Left ventricle myocardium inferior (tissue), 1 donor: ENCODE measurements at places on chromosomes 5 and 9. TPM values are rescaled to one million over a fixed set of nuclear protein-coding genes. Genes with fewer than 3 reads are reported as not detected.

The GALNT12 gene
- 0.55 TPM for total RNA-seq

The IFNA13 gene
- total RNA-seq, result not detected

The MAP1B gene
- total RNA-seq, result 73.2 TPM

The TMEM174 gene
- total RNA-seq, result not detected

The OBP2B gene
- total RNA-seq, result not detected

The PSD2 gene
- total RNA-seq, result not detected

The DPM2 gene
- 14.0 TPM for total RNA-seq

The SHOC1 gene
- not detected for total RNA-seq

The GPX8 gene
- total RNA-seq, result 9.8 TPM

The EDIL3 gene
- total RNA-seq, result 3.5 TPM

The SPATA6L gene
- total RNA-seq, result 0.96 TPM

DNA sequence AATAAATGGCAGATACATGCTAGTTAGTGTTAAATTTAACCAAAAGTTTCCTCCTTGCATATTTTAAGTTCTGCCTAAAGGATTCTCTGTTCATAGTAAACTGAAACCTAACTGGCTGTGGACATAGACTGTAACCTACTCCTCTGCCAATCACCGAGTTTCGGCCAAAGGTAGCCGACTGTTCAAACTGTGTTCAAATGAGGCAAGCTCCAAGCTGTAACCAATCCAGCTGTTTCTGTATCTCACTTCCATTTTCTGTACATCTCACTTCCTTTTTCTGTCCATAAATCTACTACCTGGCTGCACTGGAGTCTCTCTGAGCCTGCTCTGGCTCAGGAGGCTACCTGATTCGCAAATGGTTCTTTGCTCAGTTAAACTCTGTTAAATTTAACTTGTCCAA is 44.1 kb downstream of the KCNV2 start:
- H3K36me3 ChIP-seq, result no peaks in the 10 kb centered on the region
- H3K4me3 ChIP-seq, result no peak overlapping the region
- no peaks in the 10 kb centered on the region for H3K4me1 ChIP-seq
- DNase-seq, result no peak

DNA sequence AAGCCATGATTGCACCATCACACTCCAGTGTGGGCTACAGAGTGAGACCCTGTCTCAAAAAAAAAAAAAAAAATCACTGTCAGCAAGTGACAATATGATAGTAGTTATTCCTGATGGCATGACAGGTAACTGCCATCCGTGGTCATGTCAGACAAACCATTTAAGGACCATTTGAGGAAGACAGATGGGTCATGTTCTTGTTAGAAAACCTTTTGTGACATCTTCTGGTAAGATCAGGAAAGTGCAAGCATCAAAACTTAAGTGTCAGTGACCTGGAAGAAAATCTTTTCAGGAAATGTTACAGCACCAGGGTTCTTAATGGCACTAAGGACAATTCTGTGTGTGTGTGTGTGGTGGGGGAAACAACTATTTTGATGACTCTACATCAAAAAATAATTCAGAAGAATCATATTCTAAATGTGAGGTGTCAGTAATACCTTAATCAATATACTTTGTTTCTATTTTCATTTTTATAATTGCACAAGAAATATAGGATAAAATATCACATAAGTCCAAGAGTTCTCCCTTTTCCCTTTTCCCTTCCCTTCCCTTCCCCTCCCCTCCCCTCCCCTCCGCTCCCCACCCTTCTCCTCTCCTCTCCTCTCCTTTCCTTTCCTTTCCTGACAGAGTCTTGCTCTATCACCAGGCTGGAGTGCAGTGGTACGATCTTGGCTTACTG is 17.8 kb downstream of the SLC38A9 start:
- peaks cover 29% of the 10 kb centered on the region for H3K4me1 ChIP-seq
- peaks cover 4% of the 10 kb centered on the region for H3K36me3 ChIP-seq
- H3K4me3 ChIP-seq, result no peak overlapping the region
- DNase-seq, result no peak
- H3K27me3 ChIP-seq, result no peaks in the 10 kb centered on the region

DNA sequence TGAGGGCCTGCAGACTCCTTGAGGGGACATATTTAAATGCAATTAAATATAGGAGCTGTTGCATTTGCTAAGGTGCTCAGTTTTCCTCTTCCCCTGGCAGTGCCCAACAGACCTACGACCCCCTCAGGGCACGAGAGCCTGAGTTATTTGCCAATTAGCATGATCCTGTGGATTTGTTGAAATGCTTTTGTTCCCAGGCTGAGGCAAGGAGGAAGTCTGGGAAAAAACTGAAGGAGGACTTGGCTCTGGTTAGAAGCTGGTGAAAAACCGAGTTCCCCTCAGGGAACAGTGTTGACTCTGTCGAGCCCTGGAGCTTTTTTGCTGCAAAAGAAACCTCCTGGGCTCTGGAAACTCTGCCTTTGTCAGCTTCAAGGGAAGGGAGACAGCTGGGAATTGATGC is 103.6 kb upstream of the SHB start:
- H3K27ac ChIP-seq, result peak overlapping the region; percentile 20
- H3K27me3 ChIP-seq, result peaks cover 5% of the 10 kb centered on the region
- H3K36me3 ChIP-seq, result no peaks in the 10 kb centered on the region
- no peak overlapping the region for H3K4me3 ChIP-seq
- no peak for DNase-seq
- H3K4me1 ChIP-seq, result peaks cover 5% of the 10 kb centered on the region

- no peak overlapping the region for H3K27ac ChIP-seq
- H3K36me3 ChIP-seq, result no peaks in the 10 kb centered on the region
- peaks cover 37% of the 10 kb centered on the region for H3K4me1 ChIP-seq
- H3K4me3 ChIP-seq, result no peak overlapping the region
- H3K27me3 ChIP-seq, result no peaks in the 10 kb centered on the region
Measured at GRCh38 chr9:125280945-125281344, 19.3 kb downstream of the GAPVD1 start.

GRCh38 chr9:136020671-136021070 is 59.5 kb upstream of the UBAC1 start:
- peaks cover 43% of the 10 kb centered on the region for H3K4me1 ChIP-seq
- no peak overlapping the region for H3K27ac ChIP-seq
- H3K36me3 ChIP-seq, result peaks cover 5% of the 10 kb centered on the region
- no peak overlapping the region for H3K4me3 ChIP-seq
- peak; percentile 12 for DNase-seq

- peak overlapping the region; percentile 62 for H3K27ac ChIP-seq
- H3K4me1 ChIP-seq, result peaks cover 50% of the 10 kb centered on the region
- peak; percentile 83 for DNase-seq
Measured at GRCh38 chr5:172443441-172444109, 10.8 kb downstream of the SH3PXD2B start.

DNA sequence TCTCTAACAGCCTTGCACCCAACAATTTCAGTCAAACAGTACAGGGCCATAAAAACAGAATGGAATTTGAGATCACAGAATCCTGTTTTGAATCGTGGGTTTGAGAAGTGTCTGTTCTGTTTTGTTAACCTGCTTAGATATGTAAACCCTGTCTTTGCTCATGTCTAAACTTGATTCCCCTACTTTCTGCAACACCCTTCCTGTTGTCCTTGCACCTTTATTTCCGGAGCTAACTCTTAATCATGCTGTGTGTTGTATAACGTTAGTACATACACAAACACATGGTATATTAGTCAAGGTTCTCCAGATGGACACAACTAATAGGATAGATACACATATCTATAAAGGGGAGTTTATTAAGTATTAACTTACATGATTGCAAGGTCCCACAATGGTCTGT is 2229.2 kb upstream of the C9orf72 start:
- H3K36me3 ChIP-seq, result no peaks in the 10 kb centered on the region
- no peaks in the 10 kb centered on the region for H3K27me3 ChIP-seq
- no peak for DNase-seq
- H3K27ac ChIP-seq, result no peak overlapping the region
- H3K4me1 ChIP-seq, result no peaks in the 10 kb centered on the region
- H3K4me3 ChIP-seq, result no peak overlapping the region

DNA sequence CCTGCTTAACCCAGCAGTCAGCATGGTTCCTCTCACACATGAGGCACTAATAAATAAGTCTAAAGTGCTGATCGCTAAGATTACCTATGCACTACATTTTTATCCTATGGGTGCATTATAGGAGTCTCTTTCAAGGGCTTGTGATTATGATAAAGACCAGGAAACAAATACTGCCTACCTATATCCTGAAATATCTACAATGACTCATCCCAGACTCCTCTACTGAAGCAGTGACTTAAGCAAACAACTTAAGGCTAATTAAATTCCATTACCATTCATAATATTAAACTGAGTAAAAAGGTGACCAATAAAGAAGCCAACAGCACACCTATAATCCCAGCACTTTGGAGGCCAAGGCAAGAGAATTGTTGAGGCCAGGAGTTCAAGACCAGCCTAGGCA is 338.4 kb downstream of the DNAH5 start:
- no peak overlapping the region for H3K4me3 ChIP-seq
- no peaks in the 10 kb centered on the region for H3K27me3 ChIP-seq
- H3K4me1 ChIP-seq, result no peaks in the 10 kb centered on the region
- no peaks in the 10 kb centered on the region for H3K36me3 ChIP-seq
- no peak for DNase-seq

DNA sequence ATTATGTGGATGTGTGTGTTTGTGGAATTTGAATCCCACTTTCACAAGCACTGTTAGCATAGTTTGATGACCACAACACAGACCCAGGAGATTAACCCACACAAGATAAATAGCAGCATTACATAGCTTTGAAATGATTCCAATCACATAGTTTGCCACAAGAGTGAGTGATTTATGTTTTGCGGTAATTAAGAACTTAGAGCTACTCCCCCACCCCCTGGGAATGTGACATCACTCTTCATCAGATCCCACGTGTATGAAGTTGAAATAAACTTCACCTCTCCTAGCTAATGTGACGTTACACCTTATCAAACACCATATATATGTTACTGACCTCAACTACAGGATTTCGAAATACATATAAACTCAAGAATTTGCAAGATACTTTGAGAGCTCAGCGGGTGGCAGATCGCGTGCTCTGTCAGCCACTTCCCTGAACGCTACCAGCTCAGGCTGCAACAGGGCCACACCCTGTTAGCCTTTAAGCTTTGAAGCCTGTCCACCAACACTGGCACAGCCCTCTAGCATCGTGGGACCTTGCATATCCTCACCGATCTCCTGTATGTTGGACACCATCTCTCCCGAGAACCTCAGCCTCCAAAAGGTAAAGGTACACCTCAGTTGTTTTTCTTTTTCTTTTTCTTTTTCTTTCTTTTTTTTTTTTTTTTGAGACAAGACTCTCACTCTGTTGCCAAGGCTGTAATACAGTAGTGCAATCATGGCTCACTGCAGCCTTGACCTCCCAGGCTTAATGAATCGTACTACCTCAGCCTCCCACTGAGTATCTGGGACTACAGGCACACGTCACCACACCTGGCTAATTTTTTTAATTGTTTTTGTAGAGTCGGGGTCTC is 1.7 kb upstream of the AGTPBP1 start:
- peaks cover 41% of the 10 kb centered on the region for H3K4me1 ChIP-seq
- no peak overlapping the region for H3K4me3 ChIP-seq
- no peak overlapping the region for H3K27ac ChIP-seq
- DNase-seq, result no peak
- no peaks in the 10 kb centered on the region for H3K27me3 ChIP-seq

DNA sequence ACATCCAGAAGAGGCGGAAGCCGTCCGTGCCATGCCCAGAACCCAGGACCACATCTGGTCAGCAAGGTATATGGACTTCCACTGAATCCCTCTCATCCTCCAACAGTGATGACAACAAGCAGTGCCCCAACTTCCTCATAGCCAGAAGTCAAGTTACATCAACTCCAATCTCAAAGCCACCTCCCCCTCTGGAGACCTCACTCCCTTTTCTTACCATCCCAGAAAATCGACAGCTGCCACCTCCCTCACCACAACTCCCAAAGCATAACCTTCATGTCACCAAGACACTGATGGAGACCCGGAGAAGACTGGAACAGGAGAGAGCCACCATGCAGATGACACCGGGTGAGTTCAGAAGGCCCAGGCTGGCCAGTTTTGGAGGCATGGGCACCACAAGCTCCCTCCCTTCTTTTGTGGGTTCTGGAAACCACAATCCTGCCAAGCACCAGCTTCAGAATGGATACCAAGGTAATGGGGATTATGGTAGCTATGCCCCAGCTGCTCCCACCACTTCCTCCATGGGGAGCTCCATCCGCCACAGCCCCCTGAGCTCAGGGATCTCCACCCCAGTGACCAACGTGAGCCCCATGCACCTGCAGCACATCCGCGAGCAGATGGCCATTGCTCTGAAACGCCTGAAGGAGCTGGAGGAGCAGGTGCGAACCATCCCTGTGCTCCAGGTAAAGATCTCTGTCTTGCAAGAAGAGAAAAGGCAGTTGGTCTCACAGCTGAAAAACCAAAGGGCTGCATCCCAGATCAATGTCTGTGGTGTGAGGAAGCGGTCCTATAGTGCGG is 130.3 kb upstream of the DMRT1 start:
- peaks cover 90% of the 10 kb centered on the region for H3K4me1 ChIP-seq
- H3K27ac ChIP-seq, result peak overlapping the region; percentile 80
- H3K4me3 ChIP-seq, result no peak overlapping the region
- DNase-seq, result no peak
- H3K27me3 ChIP-seq, result no peaks in the 10 kb centered on the region
- H3K36me3 ChIP-seq, result peaks cover 27% of the 10 kb centered on the region

DNA sequence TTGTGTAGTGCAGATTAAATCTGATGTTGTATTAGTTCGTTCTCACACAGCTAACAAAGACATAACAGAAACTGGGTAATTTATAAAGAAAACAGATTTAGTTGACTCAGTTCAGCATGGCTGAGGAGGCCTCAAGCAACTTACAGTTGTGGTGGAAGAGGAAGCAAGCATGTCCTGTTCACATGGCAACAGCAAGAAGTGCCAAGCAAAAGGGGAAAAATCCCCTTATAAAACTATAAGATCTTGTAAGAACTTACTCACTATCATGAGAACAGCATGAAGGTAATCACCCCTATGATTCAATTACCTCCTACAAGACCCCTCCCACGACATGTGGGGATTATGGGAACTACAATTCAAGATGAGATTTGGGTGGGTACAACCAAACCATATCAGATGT is 238.6 kb upstream of the PRR16 start:
- no peak for DNase-seq
- no peak overlapping the region for H3K4me3 ChIP-seq
- H3K36me3 ChIP-seq, result no peaks in the 10 kb centered on the region
- H3K27ac ChIP-seq, result no peak overlapping the region

DNA sequence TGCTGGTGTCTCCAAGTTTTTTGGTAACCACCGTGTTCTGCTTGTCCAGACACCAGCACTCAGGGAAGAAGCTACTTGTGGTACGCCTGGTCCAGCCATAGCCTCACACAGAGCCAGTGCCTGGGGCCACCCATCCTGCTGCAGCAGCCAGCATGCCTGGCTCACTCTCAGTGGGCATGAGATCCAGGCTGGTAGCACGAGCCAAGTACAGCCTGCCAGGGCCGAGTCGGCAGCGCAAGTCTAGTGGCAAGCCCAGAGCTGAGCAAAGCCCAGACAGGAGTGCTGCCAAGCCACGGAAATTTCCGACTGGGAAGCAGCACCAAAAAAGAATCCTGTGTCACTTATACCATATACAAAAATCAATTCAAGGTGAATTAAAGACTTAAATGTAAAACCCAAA is 36.3 kb upstream of the FBXL17 start:
- no peaks in the 10 kb centered on the region for H3K27me3 ChIP-seq
- no peak overlapping the region for H3K27ac ChIP-seq
- H3K4me3 ChIP-seq, result no peak overlapping the region
- no peaks in the 10 kb centered on the region for H3K4me1 ChIP-seq
- no peaks in the 10 kb centered on the region for H3K36me3 ChIP-seq
